ENCODE measurements at places on chromosomes 12 and 14.
A peak's percentile ranks its signal among the peaks of the same experiment; 100 is the strongest.

- no peak for DNase-seq
These were observed 457 bp downstream of the SOCS2 start for GRCh38 chr12:93572712-93573551.

DNA sequence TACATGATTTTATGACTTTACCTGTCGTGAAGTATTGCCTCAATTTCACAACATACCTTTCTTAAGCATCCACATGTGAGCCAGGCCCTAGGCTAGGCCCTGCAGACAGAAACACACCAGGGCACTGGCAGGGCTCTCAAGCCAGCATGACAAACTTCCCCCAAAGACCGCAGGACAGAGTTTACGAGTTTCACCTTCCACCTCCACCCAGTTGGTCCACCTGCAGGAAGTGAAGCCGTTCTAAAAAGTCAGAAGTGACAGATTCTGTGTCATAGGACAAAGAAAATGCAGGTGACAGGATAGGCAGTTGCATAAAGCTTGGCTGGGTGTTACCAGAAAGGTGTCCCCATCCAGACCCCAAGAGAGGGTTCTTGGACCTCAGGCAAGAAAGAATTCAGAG lies 382.3 kb downstream of the PCNX1 start:
- DNase-seq: no peak

GRCh38 chr12:62934239-62934798 lies 631 bp downstream of the PPM1H start:
- DNase-seq: no peak

DNA sequence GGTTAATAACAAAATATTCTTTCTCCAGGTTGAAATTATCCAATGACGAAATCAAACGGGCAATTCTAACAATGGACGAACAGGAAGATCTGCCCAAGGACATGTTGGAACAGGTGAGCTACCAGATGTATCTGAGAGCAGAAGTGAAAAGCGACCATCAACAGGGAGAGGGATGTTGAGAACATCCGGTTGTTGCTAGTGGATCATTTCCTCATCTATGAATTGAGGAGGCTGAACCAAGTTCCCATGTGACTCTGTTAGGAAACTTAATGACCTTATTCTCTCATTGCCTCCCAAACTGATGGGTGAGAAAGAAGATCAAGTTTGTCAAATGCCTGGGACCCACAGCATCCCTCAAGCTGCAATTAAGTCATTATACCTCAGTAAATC lies 117.7 kb downstream of the GPR135 start:
- no peak for DNase-seq

- DNase-seq: no peak
These were observed 7.9 kb upstream of the KLRB1 start for GRCh38 chr12:9615420-9616136.

DNA sequence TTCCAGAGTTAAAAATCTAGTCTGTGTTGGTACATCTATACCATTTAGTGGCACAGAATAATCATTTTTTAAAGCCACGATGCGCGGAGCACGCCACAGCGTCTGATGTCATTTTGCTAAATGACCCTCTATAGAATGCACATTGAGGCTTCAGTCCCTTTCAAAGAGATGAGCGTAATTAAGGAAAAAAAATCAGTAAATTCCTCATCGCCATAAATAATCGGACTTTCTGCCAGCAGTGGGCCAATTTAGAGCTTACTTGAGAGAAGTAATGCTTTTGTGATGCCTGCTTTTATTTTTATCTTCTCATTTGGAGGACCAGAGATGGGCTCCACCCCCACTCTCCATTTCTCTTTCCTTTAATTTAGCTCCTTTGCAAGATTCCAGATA lies 4.0 kb downstream of the ASCL1 start:
- no peak for DNase-seq

DNA sequence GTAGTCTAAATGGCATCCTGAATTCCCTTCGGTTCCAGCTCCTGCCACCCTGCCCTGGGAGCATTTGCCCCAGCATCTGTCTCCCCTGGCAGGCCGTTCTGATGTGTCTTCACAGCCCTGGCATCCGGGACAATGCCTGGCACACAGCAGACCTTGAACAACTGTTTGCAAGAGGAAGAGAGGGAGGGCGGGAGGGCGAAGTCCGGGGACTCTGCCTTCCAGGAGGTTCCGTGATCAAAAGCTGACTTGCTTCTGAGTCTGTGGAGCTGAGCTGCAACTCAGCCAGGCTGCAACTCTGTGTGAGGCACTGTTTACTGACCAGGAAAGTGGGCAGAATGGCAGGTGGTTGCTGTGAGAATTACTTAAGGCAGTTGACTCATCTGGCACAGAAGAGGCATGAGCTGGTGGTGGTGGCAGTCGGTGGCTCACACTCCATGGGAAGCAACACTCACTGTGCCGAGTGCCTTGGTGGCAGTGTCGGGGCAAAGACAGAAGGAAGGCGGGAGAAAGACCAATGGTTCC lies 61.1 kb upstream of the DLK1 start:
- no peak for DNase-seq

- no peak for DNase-seq
These were observed 50.8 kb upstream of the PTHLH start for GRCh38 chr12:28023156-28023887.

DNA sequence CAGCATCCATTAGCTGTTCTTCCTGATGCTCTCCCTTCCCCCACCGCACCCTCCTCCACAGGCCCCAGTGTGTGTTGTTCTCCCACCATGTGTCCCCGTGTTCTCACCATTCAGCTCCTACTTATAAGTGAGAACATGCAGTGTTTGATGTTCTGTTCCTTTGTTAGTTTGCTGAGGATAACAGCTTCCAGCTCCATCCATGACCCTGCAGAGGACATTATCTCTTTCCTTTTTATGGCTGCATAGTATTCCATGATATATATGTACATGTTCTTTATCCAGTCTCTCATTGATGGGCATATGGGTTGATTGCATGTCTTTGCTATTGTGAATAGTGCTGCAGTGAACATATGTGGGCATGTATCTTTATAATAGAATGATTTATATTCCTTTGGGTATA lies 9.0 kb downstream of the ATF1 start:
- DNase-seq: no peak

DNA sequence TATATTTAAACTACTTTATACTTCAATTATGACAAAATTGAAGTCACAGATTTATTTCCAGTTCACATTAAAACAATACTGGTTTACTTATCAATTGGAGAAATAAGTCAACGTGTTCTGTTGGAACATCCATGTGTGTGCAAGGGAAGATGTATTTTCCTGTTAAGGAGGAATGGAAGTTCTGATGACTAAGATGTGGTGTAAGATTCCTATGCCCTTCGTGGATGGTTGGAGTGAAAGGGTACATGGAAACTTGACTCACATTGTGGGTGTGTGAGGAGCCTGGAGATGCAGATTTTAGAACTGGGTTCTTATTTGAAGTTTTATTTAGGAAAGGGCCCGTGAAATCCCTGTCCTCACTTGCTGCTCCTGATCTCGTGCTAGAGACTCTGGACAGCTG lies 95.3 kb downstream of the CATSPERB start:
- DNase-seq: no peak

DNA sequence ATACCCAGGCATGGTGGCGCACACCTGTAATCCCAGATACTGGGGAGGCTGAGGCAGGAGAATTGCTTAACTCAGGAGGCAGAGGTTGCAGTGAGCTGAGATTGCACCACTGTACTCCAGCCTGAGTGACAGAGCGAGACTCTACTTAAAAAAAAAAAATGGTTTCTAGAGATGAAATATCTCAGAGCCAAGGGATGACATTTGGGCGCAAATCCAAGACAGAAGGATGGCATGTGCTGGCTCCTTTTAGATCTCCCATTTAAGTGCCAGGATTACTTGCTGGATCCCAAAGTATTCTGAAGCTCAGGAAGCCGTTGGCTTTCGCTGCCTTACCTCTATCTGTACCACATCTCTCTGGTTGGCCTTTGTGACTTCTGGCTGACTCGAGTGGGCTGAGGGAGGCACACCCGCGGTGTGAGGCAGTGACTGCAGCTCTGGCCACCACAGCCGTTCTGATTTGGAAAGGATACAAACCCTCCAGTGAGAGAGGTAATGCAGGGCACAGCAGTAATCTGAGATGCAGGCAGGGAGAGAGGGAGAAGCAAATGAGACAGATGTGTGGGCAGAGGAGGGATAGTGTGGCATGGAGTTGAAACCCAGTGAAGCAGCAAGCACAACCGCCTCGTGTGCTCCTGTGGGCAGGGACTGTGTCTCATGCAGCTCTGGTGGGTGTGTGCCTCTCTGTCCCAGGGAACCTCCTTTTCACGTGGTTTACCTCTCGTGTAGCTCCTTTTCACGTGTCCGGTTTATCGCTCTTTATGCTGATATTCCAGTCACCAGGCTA lies 4.9 kb downstream of the B4GALNT3 start:
- no peak for DNase-seq

DNA sequence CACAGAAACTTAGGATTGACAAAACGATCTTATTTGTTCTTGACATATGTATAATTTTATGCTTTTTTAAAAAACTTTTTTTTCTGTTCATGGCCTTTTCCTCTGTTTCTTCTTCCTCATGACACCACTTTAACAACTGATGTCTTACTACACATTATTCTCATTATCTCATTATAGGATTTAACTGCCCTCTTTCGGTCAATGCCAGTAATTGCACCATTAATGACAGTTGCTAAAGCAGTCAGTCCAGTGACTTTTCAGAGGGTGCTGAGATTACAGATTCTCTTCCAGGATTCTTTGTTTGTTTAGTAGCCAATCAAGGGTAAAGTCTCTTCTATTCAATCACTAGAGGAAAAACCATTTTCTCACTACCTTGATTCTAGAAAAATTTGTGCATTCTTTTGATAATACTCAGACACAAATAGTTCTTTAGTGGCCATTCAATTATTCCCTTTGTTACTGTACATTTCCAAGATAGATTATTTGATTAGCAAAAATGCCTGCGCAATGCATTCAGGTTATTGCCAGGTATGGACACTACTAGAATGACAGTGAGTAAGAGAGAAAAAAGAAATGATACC lies 50.1 kb downstream of the KLRG1 start:
- no peak for DNase-seq

DNA sequence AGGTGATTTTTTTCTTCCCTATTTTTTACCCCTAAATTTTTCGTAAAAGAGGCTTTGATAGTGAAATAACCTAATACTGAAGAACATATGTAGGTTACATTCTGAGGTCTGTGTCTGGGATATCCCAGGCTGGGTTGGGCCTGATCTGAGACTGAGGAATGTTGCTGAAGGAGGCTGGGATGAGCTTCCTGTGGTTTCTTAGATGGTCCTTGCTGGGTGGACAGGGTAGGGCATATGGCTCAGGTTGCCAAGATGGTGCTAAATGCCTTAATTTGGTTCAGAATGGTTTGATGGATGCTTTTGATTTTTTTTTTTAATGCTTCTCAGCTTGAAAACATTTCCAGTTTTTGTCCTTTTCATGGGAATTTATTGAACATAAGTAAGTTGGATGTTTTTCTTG lies 124.6 kb upstream of the PMCH start:
- DNase-seq: no peak

DNA sequence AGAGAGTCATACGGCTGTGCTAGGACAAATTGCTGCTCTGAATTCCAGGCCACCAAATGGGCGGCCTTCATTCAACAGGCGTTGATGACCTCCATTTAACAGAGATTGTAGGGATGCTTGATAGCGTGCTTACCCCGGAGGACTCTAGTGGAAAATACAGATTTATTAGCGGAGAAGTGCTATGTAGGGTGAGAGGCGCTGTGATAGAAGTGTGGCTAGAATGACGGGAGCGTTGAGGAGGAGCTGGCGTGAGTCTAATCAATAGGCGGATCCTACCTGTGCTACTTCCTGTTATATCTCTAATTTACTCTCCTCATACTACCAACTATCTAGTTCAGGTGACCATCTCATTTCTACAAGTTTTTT lies 668 bp downstream of the MRPS35 start:
- DNase-seq: no peak

DNA sequence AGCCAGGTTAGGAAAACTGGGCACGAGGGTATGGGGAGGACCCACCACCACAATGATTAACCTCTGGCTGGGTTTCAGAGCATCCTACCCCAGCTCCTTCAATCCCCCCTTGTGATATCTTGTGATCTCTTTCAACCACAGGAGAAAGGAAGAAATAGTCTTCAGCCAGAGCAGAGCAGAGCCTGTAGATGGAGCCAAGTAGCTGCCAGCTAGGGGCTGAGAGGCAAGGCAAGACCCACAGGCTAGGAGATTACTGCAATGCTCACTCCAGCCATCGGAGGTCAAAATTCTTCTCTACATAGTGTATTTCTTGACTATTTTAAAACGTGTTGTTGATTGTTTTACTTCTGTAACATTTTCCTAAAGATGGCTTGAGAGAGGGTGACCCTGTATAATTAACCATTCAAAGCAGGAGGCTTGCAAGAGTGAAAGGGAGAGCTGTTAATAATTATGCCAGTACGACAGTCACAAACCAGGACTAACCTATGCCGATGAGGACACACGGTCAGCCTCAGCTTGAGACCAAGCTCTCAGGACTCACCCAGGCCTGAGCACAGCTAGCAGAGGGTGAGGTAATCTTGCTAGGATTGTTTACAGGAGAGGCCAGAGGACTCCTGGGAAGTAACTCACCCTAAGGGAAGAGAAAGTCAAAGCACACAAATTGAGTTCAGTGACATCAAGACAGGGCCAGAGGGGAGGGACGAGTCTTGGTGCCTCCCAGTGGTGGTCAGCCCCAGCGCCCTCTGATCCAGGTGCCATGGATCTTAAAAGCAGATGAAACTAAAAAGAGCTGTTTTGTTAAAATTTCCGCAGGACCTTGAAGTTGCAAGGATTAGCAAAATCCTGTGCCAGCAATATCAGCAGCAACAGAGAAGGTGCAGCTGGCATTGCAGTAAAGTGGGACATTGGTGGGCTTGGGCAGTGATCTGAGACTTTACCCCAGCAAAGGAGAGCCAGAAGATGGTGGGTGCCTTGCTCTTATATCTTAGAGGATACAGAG lies 29.8 kb upstream of the CDKN3 start:
- DNase-seq: no peak

DNA sequence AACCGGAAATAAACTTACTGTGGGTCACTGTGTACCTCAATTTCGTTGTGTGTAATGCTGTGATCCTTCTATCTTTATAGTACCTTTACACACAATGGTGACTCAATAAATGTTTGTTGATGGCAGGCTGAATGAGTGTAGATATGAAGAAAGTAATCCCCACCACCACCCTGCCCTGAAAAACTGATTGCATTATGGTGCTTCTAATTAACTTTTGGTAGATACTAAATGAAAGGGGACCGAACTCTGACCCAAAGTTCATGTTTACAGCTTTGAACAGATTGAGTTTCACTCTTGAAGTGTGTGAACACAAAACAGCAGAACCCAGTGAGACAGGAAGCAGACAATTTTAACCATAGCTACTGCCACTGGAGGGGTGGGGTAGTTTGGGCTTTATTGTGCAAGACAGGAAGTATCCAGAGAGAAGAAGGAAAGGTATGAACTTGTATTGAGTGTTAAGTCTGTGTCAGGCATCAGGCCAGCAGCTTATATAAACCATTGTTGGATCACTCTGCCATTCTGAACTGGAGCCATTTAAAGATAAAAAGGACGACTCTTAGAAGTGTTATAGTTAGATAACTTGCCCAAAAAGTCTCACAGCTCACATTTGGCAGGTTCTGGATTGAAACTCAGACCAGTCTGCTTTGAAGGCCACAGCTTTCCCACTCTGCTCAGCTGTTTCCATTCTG lies 197.0 kb upstream of the AMIGO2 start:
- DNase-seq: peak; percentile 22

- DNase-seq: no peak
These were observed 1.5 kb downstream of the RAD51AP1 start for GRCh38 chr12:4540170-4540569.

GRCh38 chr14:99325591-99325990 lies 53.6 kb upstream of the BCL11B start:
- no peak for DNase-seq
